ENCODE measurements at places on chromosomes 11 and 22. TPM values are rescaled to one million over a fixed set of nuclear protein-coding genes. Genes with fewer than 3 reads are reported as not detected.

OR52H1 gene
- total RNA-seq, result not detected

PHOX2A gene
- total RNA-seq, result not detected

DNA sequence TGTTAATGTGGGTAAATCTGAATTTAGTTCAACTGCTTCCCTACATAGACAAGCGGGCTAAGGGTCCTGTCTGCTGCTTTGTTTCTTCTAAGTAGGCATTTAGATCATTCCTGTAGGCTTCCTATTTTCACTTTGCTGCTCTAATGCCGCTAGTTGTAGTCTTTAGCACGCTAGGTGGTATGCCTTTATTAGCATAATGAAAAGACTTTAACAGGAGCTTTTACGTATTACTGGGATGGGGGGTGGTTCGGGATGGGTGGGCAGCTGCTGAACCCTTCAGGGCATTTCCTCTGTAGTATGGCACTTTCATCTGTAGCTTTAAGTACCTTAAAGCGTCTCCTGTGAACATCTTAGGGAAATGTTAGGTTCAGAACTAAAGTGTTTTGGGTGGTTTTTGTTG lies 85.3 kb downstream of the GGT1 start:
- DNase-seq, result no peak

DNA sequence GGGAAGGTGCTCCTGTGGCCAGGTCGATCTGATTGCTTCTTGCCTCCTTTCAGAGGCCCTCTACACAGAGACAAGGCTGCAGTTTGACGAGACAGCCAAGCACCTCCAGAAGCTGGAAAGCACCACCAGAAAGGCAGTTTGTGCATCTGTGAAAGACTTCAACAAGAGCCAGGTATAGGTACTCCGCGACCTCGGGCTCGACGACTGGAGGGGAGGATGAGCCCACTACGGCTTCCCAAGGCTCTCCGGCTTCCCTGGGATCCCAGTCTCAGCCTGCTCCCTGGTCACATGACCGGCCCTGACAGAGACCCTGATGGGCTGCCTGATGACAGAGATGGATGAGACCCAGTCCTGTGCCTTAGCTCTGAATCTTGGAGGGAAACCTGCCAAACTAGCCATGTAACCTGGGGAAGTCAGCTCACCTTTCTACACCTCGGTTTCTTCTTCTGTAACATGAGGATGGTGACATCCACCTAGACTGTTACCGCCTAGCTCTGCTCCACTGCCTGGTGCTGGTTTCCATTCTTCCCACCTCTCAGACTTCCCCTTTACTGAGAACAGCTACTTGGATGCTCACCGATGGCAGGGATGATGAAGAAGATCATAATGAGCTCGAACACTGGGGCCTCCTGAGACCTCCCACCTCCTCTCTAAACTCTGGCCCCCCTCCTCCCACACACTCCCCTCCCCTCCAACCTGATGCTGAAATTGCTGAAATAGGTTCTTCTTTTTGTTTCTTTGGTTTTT lies 8.9 kb downstream of the RIBC2 start:
- DNase-seq, result no peak

GRCh38 chr11:27159335-27159679 lies 118.7 kb downstream of the BBOX1 start:
- DNase-seq, result no peak

DNA sequence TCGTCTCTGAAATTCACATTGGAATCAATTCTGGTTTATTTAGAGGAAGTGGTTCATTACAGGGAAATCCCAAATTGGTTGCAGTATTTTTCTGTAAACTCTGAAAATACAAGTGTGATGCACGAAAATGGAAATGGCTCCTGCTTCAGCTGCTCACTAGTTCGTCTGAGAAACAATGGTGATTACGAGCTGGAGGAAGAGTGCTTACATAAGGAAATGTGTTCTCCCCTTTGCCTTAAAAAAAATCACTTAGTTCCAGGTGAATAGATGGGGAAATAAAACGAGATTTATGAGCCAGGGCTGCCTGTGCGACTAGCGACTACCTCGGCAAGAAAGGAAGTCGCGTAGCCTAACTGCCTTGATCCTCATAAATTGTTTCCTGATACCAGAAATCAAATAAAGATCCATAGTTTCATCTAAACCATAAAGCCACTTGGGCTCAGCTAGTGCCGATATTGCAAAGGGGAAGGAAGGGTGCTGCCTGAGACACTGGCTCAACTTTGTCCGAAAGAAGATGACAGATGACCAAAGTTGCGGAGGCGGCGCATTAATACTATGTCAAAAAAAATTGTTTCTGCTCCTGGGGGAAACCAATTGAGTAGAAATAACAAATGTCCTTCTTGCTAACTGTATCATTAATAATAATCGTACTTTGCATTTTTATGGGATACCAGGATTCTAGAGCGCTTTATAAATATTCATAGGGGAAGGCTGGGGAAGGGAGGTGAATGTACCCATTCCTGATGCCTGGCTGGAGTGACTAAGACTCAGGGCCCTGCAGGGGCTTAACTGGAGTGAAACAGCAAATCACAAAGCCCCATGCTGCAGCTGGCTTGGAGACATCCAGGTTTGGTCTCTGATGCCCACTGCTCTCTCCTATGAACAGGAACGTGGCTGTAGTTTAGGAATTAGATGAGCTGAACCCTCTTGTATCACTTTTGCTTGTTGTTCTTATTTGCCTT lies 185.7 kb downstream of the BLID start:
- peak; percentile 16 for DNase-seq

- peak; percentile 24 for DNase-seq
These were observed 112.7 kb downstream of the SHANK2 start for GRCh38 chr11:71139516-71140205.

- no peak for DNase-seq
These were observed 85.1 kb downstream of the CEP164 start for GRCh38 chr11:117412653-117413275.

GRCh38 chr11:92707665-92708064 lies 261.8 kb upstream of the MTNR1B start:
- DNase-seq, result no peak

- peak; percentile 92 for DNase-seq
These were observed 874 bp downstream of the ZFTA start for GRCh38 chr11:63767565-63768236.

ARHGAP32 gene
- total RNA-seq, result not detected

DNA sequence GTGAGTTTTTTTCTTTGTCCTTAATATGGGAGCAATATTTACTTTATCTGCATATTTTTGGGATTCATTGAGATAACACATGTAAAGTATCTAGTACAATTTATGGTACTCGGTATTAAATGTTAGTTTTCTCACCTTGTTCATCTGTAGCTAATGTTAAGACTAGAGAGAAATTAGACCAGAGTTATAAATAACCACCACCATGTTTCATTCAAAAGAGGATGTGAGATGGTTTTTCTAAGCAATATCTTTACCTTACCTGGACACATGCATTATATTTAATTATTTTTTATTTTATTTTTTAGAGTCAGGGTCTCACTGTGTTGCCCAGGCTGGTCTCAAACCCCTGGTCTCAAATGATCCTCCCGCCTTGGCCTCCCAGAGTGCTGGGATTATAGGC lies 18.4 kb downstream of the ARHGAP42 start:
- no peak for DNase-seq

- no peak for DNase-seq
These were observed 114.1 kb upstream of the CLPB start for GRCh38 chr11:72548463-72548862.

DNA sequence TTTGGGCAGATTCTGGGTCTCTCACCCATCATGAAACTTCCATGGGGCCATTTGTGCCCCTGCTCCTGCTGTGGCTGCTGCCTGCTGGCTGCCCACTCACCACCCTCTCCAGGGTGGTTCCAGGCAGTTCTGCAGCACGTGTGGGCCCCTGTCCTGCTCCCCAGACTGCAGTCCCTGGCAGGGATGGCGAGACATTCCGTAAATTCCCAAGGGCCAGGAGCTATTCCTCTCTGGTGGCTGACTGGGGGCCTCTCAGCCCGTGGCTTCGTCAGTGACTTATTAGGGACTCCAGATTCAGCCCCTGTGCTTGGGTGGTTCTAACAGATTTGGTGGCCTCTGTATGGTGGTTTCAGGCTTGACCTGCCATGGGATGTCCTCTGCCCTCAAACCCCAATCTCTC lies 3.9 kb upstream of the SLC22A8 start:
- DNase-seq, result no peak

CPT1A gene
- 1.9 TPM for total RNA-seq

DNA sequence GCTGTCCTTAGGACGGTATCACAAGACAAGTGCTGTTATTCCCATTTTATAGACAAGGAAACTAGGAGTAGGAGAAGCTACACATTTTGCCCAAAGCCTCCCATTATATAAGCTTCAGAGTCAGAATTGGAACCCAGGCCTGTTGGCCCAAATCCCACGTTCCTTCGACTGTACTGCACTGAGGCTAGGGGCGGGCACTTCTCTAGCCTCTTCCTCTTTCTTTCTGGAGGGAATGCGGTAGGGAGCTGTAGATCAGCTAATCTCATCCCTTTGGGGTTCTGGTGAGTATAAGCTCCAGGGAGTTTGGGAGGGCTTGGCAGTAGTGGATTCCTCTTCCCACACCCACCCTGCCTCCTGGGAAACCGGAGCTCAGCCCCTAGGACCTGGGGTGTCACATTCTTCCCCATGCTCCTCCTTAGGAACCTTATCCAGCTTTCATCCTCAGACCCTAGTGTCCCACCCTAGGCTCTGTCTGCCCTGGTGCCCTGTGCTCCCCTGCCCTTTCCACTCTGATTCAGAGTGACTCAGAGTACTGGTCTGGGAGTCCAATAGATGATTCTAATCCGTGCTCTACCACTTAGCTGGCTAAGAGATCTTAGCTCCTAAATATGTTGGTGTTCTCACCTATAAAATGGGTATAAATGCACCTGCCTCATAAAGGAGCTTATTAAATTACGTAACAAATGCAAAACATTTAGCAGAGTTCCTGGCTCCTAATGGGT lies 29.3 kb downstream of the PHLDB1 start:
- DNase-seq, result no peak

DNA sequence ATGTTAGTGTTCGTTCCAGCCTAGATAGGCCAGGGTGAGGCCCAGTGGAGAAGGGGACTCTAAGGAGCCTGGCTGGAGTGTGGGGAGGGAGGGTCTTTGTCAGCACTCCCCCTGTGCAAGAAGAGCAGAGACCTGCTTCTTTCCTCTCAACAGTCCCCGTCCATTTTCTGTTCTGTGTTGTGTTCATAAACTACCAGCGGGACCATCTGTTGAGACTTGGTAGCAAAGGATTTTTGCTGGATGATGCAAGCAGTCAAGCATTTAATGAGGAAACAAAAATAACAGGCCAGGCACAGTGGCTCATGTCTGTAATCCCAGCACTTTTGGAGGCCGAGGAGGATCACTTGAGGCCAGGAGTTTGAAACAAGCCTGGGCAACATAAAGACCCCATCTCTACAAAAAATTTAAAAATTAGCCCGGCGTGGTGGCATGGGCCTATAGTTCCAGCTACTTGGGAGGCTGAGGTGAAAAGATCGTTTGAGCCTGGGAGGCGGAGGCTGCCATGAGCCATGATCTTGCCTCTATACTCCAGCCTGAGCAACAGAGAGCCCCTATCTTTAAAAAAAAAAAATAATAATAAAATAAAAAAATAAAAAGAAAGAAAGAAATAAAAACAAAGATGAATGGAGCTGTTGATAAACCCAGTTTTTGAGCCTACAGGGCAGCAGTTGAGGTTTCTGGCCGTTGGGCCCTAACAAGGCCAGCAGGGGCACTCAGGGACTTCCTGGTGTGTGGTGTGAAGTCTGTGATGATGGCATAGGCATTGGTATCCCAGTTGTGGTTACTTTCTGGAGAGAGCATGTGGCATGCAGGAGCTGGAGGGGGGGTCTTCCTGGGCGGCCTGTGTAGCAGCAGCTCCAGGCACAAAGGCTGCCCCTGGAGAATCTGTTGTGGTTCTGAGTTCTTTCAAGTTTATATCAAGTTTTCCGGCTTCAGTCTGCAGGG lies 1.7 kb upstream of the TXNRD2 start:
- DNase-seq, result peak; percentile 95

TRIM22 gene
- total RNA-seq, result 1.3 TPM

SLN gene
- not detected for total RNA-seq

TIMM10 gene
- total RNA-seq, result 36.2 TPM

DNA sequence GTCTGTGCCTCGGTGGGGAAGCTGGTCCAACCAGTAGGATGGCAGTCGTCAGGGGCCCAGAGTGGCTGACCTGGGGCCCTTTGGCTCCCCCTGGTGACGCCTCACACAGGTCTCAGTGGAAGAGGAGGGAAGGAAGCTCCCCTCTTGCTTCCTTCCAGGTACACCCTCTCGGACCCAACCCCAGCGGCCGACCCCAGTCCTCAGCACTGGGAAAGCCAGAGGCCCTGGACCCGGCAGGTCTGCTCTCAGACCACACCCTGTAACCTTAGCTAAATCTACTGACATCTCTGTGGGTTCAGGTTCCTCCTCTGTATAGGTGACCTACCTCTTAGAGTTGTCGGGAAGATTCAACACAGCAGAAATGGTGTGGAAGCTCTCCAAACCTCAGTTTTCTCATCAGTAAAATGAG lies 3.4 kb upstream of the SCUBE1 start:
- DNase-seq, result peak; percentile 40

GRCh38 chr11:36122671-36123070 lies 166.6 kb downstream of the COMMD9 start:
- DNase-seq, result no peak

DNA sequence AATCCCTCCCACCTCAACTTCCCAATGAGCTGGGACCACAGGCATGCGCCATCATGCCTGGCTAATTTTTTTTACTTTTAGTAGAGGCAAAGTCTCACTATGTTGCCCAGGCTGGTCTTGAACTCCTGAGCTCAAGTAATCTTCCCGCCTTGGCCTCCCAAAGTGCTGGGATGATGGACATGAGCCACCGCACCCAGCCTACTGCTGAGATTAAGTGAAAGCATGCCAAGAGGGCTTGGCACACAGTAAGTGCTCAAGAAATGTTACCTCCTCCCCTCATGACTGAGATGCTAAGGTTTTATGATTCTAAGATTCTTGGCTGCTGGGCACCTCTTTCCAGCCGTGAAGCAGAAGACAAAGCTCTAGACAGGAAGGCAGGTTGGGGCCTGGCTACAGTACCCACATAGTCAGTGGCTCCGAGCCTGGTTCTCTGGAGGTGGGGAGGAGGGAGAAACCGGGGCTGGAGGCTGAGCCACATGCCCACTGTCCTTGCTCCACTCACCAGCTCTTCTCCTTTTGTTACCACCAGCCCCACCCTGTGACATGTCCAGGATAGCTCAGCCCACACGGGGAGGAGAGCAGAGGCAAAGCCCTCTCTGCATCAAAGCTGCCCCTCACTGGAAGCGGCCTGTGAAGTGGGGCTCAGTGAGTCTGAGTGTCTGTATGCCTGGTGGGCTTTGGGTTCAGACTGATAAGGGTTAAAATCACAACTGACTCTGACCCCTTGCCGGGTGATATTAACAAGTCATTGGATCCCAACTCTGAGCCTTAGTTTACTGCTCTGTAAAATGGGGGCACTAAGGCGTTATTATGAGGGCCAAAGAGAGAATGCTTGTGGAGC lies 12.9 kb downstream of the ARHGEF17 start:
- DNase-seq, result no peak

Measured in G401 (cell line).